ENCODE measurements at places on chromosomes 2 and 18.
A peak's percentile ranks its signal among the peaks of the same experiment; 100 is the strongest.

GRCh38 chr2:14628901-14629300 is 3.6 kb upstream of the LRATD1 start:
- DNase-seq: peak; percentile 58

GRCh38 chr18:76823161-76823538 is 793 bp downstream of the ZNF236 start:
- peak; percentile 51 for DNase-seq

DNA sequence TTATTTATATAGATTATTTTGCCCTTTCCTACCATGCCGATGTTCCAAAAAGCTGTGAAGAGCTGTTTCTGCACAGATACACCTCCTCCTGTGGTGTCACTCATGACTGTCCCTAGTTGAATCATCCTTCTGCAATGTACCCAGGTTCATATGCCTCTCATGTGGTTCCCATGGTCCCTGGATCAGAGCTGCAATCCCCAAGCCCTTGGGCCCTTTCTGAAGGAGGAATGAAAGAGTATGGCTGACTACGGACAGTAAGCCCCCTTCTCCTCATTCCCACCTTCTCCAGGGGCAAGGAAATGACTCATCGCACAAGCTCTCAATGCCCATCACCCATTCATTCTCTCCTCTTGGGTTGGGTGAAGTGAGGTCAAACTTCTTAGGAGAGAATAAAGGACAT is 63.9 kb upstream of the ACVR1 start:
- DNase-seq: no peak

DNA sequence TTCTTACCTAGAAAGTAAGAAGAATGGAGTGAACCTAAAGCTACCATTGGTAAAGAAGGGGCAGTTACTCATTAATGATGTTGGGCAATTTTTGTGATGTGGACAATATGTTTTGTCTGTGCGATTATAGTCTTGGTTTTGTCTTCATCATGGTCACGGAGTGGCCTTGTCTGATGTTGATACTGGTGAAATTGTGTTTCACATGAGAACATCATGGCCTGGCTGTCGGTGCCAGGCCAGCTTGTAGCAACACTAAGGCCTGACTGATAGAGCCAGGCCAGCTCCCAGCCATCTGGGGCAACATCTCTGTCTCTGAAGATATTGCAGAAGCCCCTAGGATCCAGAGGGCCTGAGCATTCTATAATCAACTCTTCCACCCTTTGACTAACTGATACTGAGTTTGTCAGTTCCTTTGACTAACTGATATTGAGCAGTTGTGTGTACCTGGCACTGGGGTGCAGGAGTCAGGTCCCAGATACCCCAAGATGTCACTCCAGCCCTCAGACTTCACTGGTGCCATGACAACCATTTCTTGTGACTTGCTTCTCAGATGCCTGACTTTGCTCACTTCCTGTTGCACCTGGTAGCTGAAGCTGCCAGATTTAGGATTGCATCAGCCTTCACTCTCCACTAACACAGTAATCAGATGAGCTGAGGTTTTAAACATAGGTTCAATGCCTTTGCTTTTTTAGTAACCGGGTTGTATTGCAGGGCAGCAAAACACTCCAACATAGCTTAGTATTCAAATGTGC is 62.5 kb downstream of the RPIA start:
- peak; percentile 25 for DNase-seq

GRCh38 chr2:101474731-101475384 is at the start of gene RFX8:
TSS of gene RFX8 (minus strand) at chr2:101475112. CDS start at chr2:101466848, 8,264 bp downstream.
- DNase-seq: no peak

DNA sequence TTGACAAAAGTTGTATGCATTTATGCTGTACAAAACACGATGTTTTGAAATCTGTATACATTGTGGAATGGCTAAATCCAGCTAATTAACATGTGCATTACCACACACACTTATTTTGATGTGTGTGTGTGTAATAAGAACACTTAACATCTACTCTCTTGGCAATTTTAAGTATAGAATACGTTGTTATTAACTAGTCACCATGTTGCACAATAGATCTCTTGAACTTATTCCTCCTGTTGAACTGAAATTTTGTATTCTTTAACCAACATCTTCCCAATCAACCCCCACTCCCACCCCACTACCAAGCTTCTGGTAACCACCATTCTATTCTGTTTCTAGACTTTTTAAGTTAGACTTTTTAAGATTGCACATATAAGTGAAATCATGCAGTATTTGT is 16.3 kb upstream of the SP3 start:
- DNase-seq: no peak

- DNase-seq: no peak
Observed at GRCh38 chr2:149743842-149744448, 156.4 kb upstream of the MMADHC start.

- peak; percentile 56 for DNase-seq
Observed at GRCh38 chr18:12658426-12659138, 675 bp upstream of the SPIRE1 start.

DNA sequence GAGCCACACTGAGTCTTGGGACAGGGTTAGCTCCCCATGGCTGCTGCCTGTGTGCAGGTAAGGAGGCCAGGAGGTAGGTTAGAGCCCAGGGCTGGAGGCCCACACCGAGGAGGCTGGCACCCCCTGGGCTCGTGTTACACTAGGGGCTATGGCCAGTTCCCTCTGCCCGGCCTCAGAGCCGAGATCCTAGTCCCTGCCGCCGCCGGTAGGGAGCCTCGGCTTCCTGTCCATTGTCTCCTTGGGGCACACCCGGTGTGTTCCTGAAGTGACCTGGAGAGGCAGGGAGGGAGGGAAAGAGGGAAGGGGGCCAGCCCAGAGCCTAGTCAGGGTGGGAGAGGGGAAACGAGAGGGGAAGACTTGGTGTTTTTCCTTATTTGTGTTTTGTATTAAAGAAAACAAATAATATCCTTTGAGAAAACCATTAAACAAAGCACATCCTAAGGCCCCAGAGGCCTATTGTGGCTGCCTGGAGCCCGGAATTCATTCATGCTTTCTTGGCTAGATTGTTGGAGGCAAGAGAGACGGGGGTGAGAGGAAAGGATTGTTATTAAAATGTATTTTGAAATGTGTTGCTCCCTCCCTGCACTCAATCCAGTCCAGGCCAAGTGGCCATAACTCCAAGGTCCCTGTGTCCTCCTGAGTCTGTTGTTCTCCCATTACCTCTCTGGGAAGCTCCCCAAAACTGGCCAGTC is 170.7 kb downstream of the CTIF start:
- no peak for DNase-seq

- DNase-seq: no peak
Observed at GRCh38 chr2:120669121-120669952, 66.3 kb upstream of the GLI2 start.

DNA sequence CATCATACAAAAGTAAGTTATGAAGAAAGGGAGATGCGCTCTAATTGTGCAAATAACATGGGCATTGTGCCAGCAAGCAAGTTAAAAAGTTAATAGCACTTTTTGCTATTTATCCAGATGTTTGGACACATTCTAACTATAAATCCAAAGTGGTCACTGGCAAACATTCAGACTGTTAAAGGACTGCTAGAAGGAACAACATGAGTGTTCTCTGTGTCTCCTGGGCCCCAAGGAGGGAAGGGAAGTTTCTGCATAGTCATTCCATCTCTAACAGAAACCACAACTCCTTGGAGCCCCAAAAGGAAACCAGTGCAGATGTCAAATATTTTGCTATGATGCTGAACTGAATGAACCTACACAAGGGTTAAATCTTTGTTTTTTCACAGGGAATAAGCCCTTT is 213.3 kb upstream of the HNRNPA3 start:
- DNase-seq: no peak

- no peak for DNase-seq
Observed at GRCh38 chr2:39686456-39686855, 20.7 kb downstream of the TMEM178A start.

GRCh38 chr2:199804831-199805230 is 46.2 kb downstream of the FTCDNL1 start:
- DNase-seq: no peak

DNA sequence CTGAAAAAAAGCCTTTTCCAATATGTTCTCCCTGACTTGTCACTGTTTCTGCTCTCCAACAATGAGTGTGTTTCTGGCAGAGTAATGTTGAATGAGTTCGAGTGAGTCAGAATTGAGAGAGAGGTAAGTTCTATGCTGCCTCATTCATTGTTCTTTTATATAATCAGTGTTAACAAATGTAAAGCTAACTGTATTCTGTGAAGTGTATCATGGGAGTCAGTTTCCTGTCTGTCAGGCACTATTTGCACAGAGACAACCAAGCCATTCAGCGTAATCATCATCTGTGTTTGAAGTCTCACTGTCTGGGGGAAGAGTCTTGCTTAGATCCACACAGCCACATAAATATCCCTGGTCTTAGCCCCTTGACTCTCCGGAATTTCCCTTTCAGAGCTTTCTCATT is 22.0 kb upstream of the UPP2 start:
- no peak for DNase-seq

DNA sequence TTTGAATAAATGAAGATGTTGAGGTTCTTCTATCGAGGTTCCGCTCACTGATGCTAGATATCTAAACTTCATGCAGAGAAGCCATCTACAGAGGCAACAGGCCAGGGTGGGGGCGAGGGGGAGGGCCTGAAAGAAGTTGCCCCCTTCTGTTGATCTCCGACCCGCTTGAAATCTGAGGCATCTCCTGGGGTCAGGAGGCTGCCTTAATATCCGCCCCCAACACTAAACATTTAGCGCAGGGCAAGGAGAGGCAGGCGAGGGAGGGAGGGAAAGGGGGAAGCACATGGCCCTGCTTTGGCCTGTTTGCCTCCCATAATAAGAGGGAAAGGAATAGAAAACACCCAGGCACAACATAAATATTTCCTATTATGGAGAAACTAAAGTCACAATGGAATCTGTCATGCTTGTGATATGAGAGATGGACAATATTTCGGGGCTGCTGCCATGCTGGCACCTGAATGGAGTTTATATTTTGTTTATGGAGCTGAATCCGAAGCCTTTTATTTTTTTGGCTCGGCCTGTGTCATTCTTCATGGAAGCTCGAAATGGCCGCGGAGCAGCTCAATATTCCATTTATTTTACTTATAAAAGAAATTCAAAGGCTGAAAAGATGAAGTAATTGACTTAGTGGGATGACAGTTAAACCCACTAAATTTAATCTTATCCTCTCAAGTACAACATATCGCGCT is 221.1 kb downstream of the INSIG2 start:
- no peak for DNase-seq

GRCh38 chr2:83051538-83052170 is 1407.4 kb downstream of the SUCLG1 start:
- DNase-seq: no peak

DNA sequence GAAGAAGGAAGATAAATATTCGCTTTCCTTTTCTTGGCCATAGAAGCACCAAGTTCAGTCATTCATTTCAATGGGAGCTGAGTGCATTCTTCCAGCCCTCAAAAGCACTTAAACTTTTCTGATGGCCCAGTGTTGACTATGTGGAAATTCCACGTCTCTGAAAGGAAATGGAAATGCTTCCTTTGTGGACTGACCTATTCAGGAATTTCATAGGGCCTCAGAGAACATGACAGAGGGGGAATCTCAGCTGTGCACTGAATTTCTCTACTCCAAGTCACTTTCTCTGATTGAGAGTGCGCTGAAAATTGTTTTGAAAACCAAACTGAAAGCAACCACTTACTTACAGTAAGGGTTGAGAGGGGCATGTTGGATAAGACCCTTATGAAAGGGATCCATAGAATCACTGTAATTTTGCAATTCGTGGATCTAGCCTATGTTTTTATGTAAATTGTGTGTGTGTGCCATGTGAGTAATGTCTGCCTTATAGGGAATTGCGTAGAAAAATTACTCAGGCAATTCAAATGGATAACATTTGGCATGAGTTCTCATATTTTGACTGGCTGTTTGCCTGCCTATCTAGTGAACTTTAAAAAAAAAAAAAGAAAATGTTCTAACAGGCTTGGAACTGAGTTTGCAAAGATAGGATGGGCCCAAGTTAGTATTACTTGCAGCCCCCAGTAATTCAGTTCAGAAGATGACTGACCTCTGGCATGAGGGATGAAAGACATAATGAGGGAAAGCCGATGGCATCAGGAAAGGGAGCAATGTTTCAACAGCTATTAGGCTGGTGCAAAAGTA is 437.0 kb downstream of the PTPRM start:
- no peak for DNase-seq

DNA sequence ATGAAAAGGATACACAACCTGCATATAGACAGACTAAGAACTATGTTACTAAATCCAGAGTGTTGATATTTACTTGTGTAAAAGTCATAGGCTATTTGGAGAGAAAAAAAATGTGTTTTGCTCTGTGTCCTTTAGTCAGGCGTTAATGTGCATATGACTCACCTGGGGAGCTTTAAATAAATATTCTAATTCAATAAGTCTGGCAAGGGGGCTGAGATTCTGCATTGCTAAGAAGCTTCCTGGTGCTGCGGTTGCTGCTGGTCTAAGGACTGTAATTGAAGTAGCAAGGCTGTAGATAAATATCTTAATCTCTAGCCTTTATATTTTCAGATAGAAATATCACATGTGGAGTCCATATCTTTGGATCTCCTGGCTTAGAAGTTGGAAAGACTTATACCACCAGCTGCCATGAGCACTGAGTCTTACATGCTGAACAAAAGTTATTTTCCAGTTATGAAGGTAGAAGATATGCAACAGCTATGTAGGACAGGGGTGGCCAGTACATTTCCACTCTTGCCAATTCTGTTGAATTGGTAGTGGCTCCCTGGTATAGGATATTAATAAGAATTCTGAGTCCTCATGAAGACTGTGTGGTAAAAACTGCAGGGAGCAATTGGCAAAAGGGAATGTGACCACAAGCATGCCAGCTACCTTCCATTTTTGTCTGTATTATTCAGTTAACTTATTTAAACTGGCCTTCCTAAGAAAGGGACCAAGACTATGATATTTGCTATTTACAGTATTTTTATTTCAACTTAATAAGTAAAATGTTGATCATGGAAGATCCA is 4.8 kb downstream of the SPAG16 start:
- no peak for DNase-seq

- DNase-seq: peak; percentile 81
Observed at GRCh38 chr18:58135701-58136331, 91.8 kb downstream of the NEDD4L start.

DNA sequence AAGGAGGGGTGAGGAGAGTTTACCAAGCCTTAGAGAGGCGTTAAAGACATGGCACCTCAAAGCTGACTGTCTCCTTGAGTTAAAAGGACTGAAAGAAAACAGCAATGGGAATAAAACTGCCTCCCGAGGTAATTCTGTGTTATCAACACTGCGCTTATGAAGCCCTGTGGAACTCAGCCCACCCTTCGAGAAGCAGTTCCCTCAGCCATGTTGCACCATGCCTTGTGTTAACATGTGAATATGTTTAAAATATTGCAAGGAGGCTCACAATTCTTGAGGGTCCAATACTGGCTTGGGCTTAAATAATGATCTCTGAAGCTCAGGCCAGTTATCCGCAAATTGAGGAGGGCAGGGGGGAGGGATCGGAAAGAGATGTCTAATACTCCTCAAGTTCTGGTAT is 14.7 kb downstream of the KLF7 start:
- no peak for DNase-seq

- DNase-seq: no peak
Observed at GRCh38 chr2:190530248-190530900, 4.1 kb downstream of the NEMP2 start.
